ENCODE measurements at places on chromosomes 6 and 20.

DNA sequence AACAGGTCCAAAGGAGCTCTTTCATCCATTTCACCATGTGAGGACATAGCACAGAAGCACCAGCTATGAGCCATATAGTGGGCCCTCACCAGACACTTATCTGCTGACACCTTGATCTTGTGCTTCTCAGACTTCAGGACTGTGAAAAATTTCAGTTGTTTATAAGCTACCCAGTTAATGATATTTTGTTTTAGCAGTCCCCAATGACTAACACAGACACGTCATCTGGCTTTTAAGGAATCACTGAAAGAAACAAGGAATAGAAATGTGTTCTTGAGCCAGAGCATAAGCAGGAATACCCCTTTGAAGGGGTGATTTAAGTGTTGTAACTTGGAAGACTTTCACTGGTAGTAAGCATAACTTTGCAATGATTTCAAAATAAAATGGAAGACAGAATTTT is 214.7 kb upstream of the PTCHD4 start:
- DNase-seq = no peak

DNA sequence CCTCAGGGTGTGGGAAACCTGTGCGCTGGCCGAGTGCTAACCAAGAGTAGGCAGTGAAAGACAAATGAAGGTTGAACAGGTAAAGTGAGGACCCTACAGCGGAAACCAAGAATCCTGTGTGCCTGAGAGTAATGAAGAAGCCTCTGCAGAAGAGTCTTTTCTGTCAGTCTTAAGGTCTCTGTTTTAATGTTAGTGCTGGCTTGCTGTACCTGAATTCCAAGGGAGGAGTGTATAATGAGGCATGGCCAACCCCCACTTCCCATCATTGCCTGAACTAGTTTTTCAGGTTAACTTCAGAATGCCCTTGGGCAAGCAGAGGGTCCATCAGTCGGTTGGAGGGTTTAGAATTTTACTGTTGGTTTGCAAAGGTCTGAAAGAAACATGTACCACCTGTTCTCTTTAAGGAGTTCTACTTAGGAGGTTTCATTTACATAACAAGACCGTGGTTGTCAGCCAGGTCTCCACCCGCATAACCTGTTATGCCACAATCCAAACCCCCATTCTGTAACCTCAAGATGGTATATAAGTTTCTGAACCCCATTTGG is 589 bp upstream of the PDCD2 start:
- no peak for DNase-seq

DNA sequence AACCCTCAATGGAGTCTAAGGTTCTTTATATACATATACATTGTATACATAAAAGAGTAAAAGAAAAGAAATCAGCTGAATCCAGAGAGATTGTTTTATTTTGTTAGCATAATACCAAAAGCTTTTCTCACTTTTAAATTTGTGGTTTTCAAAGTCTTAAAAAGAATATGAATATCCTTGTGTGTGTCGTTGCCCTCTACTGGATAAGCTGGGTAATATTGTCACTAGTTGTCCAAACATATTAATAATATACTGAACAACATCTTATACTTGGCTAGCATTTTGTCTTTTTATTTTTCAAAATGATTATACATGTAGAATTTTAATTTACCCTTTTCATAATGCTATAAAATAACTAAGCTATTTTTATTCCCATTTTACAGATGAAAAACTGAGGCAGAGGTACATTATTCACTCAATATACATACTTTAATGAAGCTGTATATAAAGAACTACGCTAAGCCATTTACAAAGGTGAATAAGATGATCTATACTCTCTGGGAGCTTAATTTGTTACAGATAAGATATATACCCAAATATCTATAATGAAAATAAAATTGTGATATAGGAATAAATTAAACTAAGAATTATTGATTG is 531.7 kb downstream of the TFAP2B start:
- no peak for DNase-seq

DNA sequence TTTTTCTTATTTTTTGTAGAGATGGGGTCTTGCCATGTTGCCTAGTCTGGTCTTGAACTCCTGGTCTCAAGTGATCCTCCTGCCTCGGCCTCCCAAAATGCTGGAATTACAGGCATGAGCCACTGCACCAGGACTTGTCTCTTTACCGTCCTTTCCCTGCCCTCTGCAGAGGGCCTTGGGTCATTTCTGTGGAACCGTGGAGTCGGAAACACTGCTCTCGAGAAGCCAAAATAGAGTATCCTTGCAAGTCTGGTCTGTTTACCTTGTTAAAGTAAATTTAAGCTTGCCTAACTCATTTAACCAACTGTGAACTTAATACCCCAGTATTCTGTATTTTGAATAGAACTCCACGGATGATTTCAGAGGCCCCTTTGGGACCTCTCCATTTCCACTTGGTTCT is 51.4 kb downstream of the KDM1B start:
- no peak for DNase-seq

DNA sequence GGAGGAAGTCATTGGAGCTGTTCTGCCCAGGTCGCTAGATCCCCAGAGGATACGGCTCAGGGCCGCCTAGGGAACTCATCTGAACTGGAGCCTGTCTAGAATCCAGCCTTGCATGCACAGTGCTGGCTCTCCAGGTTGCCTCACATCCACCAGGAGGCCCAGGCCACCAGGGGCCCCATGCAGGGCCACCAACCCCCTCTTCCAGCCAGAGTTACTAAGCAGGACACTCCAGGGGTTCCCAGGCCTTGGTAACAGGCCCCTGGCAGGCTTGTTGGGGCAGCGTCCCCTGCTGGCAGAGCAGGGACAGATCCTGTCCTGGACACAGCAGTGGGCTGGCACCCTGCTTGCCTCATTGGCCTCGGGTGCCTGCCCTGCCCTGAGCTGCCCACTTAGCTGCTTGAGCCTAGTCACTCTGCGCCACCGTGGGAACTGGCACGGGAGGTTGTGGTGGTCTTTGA is 35.3 kb downstream of the EFCAB8 start:
- DNase-seq = no peak

DNA sequence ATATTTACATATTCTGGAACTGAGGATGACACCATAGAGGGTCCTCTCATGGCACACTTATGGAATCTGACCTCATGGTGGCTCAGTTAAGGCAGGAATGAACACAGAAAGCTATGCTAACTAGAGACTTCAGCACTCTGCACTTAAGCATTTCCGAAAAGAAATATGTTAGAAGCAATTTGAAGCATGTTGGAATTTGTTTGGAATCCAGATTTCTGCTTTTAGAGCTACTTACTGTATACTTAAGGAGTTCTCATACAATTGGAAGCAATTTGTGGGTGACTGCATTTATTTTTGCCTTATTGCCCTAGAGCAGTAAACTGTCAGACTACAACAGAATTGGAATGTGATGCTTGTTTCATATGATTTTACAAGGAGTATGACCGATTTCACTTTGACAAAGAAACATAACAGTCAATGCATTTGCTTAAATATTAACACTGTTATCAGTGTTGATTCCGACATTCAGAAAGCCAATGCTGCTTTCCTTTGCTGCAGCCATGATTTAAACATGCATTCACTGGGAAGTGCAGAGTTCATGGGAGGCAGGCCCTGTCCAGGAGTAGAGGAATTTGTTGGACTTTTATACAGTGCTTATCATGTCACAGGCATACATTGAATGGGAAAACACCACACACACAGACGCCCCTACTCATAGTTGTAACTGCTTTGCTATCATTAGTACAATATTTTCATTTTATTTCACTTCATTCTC is 244.4 kb downstream of the SAMD5 start:
- DNase-seq = no peak

GRCh38 chr6:53369876-53370515 is 21.2 kb upstream of the ELOVL5 start:
- no peak for DNase-seq

Data from stimulated activated CD8-positive, alpha-beta memory T cell treated with anti-CD3 and anti-CD28 coated beads, Interleukin-4, amount 100 ng/mL, for 4 hours (primary cell).